DMS153 (cell line): ENCODE measurements at places on chromosomes 1 and 21.

DNA sequence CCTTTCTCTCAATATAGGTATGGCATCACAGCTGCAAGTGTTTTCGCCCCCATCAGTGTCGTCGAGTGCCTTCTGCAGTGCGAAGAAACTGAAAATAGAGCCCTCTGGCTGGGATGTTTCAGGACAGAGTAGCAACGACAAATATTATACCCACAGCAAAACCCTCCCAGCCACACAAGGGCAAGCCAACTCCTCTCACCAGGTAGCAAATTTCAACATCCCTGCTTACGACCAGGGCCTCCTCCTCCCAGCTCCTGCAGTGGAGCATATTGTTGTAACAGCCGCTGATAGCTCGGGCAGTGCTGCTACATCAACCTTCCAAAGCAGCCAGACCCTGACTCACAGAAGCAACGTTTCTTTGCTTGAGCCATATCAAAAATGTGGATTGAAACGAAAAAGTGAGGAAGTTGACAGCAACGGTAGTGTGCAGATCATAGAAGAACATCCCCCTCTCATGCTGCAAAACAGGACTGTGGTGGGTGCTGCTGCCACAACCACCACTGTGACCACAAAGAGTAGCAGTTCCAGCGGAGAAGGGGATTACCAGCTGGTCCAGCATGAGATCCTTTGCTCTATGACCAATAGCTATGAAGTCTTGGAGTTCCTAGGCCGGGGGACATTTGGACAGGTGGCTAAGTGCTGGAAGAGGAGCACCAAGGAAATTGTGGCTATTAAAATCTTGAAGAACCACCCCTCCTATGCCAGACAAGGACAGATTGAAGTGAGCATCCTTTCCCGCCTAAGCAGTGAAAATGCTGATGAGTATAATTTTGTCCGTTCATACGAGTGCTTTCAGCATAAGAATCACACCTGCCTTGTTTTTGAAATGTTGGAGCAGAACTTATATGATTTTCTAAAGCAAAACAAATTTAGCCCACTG, 11.5 kb downstream of the HIPK1 start:
- no peak for DNase-seq

- DNase-seq: no peak
Measured at GRCh38 chr1:246726881-246727280, 2.7 kb downstream of the SCCPDH start.

DNA sequence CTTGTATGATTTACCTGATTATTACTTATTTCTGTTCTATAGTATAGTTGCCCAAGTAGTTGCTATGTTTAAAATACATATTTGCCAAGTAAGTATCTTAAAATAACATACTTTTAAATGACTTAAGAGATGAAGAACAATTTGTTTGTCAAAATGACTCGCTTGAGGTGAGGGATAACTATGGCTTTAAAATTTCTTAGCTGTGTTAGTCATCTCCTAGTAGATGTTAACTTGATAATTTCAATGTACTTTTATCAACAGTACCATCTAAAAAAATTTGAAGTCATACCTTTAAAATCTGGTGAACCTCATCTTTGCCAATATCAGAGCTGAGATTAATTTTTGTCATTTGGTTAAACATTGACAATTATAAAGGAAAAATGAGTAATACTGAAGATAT, 37.7 kb downstream of the ODR4 start:
- no peak for DNase-seq

- no peak for DNase-seq
Measured at GRCh38 chr1:11881749-11882441, 23.1 kb upstream of the NPPB start.

DNA sequence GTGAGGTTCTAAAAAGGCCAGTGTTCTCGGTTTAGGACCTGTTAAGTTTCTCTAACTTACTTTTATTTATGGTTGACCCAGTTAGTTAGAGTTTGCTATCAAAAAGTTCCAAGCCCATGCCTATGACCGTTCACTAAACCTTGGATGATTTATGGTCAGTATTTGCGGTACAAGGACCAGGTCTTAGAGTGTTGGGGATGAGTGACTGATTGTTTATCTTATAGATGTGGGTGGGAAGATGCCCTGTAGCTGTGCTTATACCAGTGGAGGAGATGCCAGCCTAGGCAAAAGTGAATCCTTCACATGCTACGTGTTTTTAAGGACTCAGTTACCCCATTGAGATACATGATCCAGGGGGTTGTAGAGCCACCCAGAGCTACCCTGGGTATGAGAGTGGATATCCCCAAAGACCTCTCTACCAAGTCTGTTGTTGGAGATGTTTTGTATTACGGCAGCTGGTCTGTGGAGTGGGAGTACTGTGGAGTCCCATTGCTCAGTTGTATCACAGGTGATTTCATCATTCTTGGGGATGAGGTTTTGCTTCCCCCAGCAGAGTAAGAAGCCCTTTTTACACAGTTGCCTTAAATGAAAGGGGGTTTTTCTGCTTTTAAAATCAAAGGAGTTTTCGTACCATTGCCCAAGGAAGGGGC, 2.1 kb downstream of the SLC22A15 start:
- DNase-seq: no peak
